Panc1 (cell line): ENCODE measurements at places on chromosomes 11 and 22.

DNA sequence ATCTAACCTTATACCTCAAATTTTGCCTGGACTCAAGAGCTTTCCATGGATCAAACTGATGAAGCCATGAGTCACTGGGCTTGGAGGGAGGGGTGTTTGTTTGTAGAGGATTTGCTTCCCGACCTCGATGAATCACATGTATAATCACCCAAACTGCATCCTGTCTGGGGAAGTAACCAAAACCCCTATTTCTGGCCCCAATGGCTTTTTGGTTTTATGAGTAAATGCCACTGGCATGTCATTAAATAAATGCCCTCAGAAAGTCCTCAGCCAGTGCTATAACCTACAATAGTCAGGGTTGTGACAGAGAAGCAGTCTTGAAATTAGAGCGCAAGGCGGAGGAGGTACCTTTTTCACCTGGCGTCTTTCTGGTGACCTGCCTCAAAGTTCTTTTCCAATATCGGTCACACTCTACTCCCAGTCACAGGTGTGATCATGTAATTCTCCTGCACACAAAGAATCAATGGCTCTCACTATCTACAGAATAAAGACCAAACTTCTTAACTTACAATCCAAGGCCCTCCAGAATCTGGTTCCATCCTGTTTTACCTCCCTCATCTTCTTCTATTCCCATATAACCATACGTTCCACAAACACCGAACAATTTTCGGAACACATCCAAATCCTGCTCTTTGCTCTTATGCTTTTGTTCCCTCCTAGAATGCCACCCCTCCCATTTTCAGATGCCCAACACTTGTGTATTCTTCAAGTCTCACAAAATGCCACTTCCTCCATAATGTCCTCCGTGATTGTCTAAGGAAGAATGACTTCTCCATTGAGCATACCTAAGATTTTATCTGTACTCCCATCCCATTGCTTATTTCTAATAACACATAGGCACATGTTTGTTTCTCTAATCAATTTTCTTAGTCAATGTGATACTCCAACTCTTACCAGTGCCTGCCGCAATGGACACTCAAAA, 81.3 kb upstream of the BLID start:
- H3K27ac ChIP-seq, result peak overlapping the region; percentile 83
- H3K4me3 ChIP-seq, result no peak overlapping the region
- no peaks in the 10 kb centered on the region for H3K36me3 ChIP-seq
- peak; percentile 99 for DNase-seq
- H3K27me3 ChIP-seq, result no peaks in the 10 kb centered on the region
- peaks cover 31% of the 10 kb centered on the region for H3K4me1 ChIP-seq

DNA sequence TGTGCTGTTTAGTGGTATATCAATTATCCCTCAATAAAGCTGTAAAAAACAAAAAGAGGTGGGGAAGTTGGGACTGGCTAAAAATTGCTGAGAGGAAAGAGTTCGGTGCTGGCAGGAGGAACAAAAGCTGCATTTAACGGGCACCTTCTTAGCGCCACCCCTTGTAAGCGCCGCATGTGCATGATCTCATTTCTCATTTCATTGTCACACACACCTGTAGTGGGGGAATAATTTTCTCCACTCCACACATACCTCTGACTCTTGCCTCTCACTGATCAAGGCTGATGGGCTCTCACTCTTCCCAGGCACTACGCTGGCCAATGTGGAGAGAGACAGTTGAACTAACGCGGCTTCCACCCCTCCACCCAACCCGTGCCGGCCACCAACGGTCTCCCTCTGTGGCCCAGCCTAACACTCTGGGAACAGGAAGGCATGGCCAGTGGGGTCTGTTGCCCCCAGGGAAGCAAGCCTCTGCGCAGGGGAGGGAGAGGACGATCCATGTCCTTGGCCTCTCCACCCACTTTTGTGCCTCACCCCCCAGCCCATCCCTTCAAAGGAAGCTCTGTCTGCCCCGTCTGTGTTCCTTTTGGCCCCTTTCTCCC, 186.7 kb upstream of the SYT13 start:
- no peaks in the 10 kb centered on the region for H3K36me3 ChIP-seq
- no peak for DNase-seq
- no peak overlapping the region for H3K27ac ChIP-seq
- no peak overlapping the region for H3K4me3 ChIP-seq

DNA sequence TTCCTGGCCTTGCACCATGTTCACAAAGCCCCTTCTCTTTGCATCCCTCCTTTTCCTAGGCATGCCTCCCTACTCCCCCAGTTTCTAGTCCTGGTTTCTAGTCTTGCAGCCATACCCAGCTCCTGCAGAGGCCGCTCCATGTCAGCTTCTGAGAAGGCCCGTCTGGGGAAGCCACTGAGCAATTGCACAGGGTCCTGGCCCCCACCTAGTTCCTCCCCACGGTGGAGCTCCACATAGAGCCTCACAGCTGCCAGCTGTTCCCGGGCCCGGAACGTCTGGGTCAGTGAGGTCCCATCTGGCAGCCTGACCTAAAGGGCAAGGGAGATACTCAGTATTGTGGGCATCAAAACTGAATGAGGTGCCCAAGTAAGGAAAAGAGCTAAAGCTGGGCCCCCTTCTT, 2.2 kb downstream of the UBXN1 start:
- peaks cover 19% of the 10 kb centered on the region for H3K4me1 ChIP-seq
- no peak overlapping the region for H3K27ac ChIP-seq
- H3K4me3 ChIP-seq, result no peak overlapping the region
- H3K36me3 ChIP-seq, result no peaks in the 10 kb centered on the region; the same call in 1 of the 2 replicates
- no peak for DNase-seq

DNA sequence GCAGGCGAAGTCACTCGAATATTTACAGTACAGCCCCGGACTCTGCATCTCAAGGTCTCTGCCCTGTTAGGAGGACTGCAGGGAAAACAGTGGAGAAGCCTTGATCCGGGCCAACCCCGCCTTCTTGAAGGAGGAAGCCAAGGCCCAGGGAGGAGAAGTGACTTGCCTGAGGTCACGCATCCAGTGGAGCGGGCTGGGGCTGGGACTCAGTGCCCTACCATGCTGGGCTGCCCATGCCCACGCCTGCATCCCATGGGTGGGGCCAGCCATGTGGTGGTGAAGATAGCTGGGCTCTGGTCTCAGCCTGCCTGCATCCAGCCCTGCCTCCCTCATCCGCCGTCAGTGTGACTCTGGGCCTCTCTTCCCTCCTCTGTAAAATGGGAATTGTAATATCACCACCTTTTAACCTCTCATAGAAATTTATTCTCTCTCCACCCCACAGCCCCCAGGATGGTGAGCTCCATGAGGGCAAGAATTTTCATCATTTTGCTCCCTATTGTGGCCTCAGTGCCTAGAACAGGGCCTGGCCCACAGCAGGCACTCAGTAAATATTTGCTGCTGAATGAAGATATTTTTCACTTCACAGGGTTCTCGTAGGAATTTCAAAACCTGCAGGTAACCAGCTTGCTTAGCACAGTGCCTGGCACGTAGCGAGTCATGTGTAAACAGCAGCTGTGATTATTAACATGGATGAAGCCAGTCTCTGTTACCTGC, 57.3 kb downstream of the OTOG start:
- no peak overlapping the region for H3K4me3 ChIP-seq
- no peaks in the 10 kb centered on the region for H3K36me3 ChIP-seq
- no peaks in the 10 kb centered on the region for H3K27me3 ChIP-seq
- no peak overlapping the region for H3K27ac ChIP-seq

GRCh38 chr11:60939855-60940254, 12.1 kb downstream of the SLC15A3 start:
- DNase-seq, result no peak
- no peak overlapping the region for H3K4me3 ChIP-seq
- no peak overlapping the region for H3K27ac ChIP-seq

DNA sequence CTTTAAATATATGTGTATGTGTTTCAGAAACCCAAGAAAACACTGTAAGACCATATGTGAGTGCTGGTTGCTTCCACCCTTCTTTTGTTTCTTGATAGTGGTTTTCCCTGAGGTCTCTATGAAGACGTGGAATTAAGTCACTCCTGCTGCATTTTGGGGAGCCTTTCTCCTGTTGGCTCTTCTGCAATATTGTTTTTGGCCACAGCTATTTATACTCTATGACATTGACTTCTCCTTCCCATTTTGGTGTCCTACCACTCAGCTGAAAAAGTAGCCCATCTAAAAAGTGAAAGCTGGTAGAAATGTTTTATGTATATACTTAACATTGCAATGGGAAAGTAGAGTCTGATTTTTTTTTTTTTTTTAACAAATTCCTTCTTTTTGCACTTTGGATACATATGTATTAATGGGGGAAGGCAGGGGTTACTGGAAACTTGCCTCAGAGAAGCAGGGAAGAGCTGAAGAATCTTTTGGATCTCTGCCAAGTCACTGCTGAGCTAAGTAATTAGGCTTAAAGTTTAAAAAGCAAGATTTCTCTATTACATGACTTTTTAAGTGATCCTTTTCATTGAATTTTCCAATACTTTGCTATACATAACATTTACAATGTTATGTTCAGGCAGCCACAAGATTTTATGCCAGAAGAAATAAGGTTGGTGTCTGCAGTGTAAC, 1.8 kb downstream of the TTC17 start:
- no peak for DNase-seq
- H3K27me3 ChIP-seq, result no peaks in the 10 kb centered on the region
- peaks cover 19% of the 10 kb centered on the region for H3K4me1 ChIP-seq
- peak overlapping the region; percentile 100 for H3K4me3 ChIP-seq

DNA sequence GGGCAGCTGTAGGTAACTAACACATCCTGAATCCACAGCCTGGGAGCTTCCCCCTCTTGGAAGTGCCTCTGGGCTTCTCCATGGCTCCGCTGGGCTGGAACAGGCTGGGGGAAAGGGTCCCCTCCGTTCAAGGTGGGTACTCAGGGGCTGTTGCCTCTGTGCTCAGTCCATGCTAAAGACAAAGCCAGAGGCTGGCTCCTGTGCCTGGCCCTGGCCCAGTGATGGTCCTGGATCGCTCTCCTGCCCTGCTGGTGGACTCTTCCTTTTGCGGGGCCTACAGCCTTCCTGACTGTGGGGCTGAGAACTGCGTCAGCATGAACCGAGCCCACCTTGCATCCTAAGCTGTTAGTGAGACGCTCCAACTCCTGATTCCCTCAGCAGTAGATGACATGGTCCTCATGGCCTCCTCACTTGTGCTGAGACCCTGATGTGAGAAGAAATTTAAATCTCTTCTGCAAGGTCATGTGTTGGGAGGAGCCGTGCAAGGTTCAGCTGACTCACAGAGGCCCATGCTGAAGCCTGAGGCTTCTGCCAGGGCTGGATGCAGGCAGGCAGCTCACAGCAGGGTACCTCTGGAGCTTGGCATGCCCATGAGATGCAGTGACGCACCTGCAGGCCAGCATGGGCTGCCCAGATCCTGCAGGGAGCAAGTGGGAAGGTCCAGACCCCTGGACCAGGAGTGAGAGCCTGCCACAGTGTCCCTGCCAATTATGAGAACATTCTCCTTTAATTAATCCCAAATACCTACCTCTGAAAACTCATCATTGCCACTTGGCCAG, 1285.5 kb downstream of the TBC1D22A start:
- H3K4me3 ChIP-seq, result no peak overlapping the region
- no peaks in the 10 kb centered on the region for H3K27me3 ChIP-seq
- no peak for DNase-seq
- H3K4me1 ChIP-seq, result no peaks in the 10 kb centered on the region
- no peaks in the 10 kb centered on the region for H3K36me3 ChIP-seq
